ENCODE measurements at places on chromosomes 16 and 17. TPM values are rescaled to one million over a fixed set of nuclear protein-coding genes. Genes with fewer than 3 reads are reported as not detected.

WSCD1 gene
- total RNA-seq, result 4.5 TPM

HSPB9 gene
- total RNA-seq, result not detected

TVP23A gene
- total RNA-seq, result not detected

GRB7 gene
- 0.84 TPM for total RNA-seq
